CD4-positive, alpha-beta T cell treated with Interleukin-17A for 4 hours (primary cell): ENCODE measurements at places on chromosomes 2 and 18.

DNA sequence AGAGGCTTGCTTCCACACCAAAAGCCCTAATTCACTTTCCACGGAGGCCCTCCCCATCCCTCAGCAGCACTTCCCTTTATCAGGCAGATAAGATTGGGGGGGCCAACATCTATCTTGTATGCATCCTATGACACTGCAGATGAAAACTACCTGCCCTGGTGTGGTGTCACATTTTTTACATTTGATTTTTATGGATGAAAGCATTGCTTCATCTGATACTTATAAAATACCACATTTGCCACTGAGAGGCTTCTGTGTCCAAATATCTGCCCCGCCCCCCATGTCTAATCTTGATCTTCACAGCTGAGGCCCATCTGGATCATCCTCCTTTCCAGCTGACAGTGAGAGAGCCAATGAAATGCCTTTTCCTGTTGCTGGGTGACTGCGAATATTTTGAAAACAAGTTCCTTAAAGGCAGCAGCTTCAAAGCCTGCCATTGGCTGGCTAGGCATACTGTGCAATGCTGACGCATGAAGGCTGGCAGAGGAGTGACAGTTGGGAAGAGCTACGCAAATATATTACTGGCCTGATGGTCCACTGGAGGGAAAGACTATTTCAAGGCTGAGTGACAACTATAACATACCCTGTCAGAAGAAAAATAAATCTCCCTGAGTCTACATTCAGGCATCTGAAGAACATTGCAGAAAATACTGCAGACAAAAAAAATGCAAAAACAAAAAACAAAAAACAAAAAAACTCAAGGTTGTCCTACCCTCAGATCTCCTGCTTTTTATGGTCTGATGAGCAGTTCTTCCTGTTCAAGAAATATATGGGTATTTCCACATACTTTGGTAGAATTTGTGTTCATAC lies 318.7 kb downstream of the PDE11A start:
- DNase-seq: no peak

DNA sequence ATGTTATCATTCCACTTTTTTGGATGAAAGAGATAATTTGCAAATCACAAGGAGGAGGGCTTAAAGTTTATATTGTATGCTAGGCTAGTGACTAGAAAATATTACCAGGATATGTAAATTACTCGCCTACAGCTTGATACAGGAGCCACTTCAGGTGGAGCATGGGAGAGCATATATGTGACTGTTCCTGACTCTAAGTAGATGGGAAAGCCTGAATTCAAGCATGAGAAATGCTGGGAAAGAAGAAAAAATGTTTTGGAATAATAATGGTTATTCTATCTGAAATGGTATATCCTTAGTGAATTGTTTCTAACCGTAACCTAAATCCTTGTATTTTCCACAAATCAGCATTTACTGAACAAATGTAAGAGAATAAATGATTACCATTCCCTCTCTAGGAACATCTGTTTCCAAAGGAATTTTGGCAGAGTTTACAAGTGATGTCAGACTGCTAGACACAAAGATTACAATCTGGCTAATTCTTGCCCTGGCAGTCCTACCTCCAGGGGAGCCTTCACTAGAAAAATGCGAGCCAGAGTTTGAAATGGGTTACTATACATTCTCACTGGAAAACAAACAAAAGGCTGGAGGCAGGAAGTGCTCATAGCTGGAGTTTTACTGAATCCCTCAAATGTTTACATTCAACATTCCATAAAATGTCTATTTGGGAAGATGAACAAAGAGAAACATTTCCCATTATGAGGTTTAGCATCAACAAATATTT lies 129.4 kb upstream of the MAPRE2 start:
- DNase-seq: no peak

- DNase-seq: no peak
These were observed 140.2 kb downstream of the PLCL1 start for GRCh38 chr2:197944416-197945096.

- DNase-seq: no peak
These were observed 31.7 kb downstream of the PROC start for GRCh38 chr2:127449898-127450297.

- no peak for DNase-seq
These were observed 309.6 kb downstream of the LRRTM1 start for GRCh38 chr2:79994965-79995364.

DNA sequence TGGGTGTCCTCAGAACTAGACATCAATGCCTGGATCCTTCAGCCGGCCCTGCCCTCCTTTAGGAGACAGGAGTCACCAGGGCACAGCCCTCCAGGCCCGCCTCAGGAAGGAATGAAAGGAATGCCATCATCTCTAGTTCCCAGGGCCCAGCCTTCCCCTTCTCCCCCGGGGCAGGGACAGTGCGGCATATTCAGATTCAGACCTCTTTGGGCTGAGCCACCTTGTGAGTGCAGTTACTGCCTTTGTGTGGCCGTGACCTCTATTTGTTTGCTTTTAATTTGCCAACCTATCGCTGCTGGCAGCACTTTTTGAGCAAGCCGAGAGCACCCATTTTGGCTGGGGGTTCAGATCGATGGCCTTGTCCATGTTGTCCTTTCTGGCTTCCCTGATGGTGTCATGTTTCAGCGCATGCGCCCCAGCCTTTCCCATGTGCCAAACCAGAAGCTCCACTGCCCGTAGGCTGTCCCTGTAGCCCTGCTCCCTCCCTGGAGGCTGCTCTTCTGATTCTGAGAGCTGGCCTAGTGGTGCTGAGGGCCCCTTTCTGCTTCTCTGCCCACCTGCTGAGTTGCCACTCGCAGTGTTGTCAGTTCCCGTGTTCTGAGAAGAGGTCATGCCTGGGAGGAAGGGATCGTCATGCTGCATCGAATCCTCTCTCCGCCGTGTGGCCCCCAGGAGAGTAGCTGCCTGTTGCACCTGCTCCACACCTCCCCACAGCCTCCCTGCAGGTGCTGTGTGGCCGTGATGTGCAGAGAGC lies 10.9 kb downstream of the ANKRD23 start:
- DNase-seq: no peak
